ENCODE measurements at places on chromosomes 3 and 15.

GRCh38 chr3:197847866-197848401 is 56.9 kb downstream of the LRCH3 start:
- no peak for DNase-seq

- DNase-seq = peak; percentile 78
These were observed 102.0 kb upstream of the PRICKLE2 start for GRCh38 chr3:64327100-64327804.

DNA sequence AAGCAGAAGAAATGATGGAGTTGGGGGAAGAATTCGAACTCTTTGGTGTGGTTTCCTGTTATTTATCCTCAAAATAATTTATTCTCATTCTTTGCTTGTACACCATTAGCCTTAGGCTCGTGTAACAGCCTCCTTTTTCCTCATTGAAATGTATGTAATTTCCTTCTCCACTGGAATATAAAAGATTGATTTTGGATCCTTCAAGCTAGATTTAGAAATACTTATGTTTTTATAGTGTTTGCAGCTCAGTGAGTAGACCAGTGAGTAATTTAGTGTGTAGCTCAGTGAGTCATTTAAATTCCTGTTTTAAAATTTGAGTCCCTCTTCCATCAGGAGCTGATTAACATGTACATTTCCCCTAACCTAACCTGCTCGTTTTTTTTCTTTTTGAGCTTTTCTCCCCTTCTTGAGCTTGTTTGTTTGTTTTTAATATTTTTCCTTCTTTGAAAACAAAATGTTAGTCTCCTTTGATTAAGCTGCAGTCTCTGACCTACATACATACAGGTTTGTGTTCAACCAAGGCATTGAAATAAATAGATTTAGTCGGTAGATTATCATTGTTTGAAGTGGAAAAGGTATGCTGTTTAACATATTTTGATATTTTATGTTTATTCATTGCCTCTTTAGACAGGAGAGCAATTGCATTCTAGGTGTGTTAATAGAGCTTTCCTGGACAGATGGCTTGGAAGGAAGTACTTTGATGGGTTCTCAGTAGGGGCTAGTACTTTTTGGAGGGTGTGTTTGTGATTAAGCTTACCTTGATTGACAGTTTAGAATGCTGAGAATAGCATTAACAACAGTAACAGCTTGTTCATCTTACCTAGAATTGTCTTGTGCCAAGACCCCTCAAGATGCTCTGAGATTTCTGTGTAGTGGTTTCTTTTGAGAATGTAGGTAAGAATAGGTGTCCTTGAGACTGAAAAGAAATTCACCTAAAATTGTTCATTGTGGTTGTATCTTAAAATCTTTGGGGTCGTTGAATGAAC is 5.9 kb downstream of the USP3 start:
- no peak for DNase-seq

DNA sequence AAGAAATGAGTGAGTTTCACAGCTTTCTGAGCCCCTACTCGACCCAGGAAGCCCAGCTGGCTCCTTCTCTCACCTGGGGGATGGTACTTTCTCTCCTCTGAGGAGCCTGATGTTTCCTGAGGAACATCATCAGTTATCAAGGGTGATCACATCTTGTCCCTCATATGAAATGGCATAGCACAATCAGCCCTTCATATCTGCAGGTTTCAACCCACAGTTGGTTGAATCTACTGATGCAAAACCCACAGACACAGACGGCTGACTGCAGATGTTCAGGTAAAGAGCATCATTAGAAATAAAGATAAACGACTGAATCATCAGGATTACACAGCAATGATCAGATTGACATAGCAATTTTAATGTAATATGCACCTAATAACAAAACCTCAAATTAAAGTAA is 93.6 kb upstream of the OSTN start:
- no peak for DNase-seq

GRCh38 chr15:75891895-75892294 is 11.8 kb upstream of the FBXO22 start:
- DNase-seq = no peak

- no peak for DNase-seq
These were observed 315.1 kb upstream of the CBLB start for GRCh38 chr3:106183762-106184391.

- DNase-seq = no peak
These were observed 84.5 kb downstream of the CHSY1 start for GRCh38 chr15:101167411-101167752.
